ENCODE measurements at places on chromosomes 2 and 18.
A peak's percentile ranks its signal among the peaks of the same experiment; 100 is the strongest.

DNA sequence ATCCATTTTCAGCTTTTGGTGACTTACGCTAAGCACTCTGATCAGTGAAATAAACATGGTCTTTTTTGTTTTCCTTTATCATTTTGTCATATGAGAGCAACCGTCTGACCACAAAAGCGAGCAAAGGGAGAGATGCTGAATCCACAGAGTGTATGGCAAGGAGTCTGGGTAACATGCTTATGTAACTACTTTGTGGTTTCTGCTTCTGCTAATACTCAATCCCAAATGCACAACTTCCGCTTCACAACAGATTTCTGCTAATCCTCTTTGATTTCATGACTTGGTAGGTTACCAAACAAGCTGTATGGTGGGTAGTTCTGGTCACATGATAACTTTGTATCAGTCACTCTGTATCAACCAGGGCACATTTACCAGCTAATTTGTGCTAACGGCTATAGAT lies 908.4 kb upstream of the CRIM1 start:
- no peak for DNase-seq

- DNase-seq = no peak
These were observed 67.8 kb upstream of the ST6GAL2 start for GRCh38 chr2:106953779-106954178.

DNA sequence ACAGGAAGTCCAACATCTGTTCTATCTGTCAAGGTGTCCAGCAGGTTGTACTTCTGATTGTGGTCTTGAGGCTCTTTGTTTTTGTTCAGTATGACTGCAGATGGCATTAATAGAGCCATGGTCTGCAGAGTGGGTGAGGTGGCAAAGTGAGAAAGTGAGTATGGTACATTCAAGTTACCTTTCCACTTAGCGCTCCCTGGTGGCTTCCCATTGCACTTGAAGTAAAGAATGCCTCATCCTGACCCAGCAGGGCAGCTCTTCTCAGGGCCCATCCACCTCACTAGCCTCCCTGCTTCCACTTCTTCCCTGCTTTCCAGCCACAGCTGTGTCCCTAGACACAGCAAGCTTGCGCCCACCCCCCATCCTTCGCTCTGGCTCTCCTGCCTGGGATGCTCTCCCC lies 148.0 kb upstream of the ALPP start:
- no peak for DNase-seq

DNA sequence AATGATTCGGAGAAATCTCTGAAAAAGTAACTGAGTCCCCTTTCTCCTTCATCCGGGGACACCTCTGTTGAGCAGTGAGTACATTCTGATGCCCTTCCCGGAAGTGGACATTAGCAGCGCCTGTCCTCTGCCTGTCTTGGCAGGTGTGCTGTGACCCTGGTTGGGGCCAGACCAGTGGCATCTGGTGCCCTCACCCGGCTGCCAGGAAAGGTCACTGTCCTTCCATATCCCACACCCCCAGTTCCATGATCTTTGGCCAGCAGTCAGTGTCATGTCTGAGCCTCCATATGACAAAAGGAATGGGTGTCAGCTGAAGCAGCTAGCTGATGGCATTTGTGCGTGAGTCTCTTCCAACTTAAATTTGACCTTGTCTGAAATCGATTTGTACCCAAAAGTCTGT lies 128.1 kb downstream of the NCK2 start:
- DNase-seq = no peak

DNA sequence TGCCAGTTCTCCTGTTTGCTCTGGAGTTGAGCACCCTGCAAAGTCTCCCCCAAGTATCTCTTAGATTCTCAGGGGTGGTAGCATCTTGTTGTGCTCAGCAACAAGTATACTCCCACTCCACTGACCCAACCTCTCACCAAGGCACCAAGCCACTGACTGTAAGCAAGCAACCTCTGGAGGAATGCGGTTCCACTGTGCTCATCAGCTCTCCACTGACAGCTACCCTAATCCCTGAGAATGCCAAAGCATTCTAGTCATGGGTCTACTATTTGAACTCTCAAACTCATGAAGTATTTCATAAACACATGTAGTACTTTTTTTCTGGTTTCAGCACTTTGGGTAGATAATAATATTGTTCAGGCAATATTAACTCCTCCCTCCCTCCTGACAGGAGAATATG lies 170.0 kb downstream of the EPHA4 start:
- DNase-seq = peak; percentile 56

DNA sequence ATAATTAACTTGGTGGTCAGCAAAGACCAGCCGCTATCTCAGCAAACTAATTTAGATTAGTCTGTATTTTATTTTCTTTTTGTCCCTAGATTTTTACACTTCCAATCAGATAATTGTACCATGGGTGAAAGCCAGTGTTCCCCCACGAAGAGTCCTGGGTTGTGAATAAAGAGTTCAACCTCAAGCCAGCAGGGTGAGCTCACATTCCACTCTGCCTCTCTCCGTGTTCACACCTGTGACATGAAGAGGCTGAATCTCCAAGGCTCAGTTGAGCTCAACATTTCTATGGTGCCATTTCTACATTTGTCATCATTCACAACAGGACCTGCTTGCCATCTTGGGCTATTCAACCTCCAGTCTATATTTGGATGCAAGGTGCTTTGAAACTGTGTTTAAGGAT lies 771.5 kb downstream of the GALR1 start:
- no peak for DNase-seq

GRCh38 chr18:80202264-80202998 lies 44.9 kb downstream of the PARD6G start:
- DNase-seq = no peak

DNA sequence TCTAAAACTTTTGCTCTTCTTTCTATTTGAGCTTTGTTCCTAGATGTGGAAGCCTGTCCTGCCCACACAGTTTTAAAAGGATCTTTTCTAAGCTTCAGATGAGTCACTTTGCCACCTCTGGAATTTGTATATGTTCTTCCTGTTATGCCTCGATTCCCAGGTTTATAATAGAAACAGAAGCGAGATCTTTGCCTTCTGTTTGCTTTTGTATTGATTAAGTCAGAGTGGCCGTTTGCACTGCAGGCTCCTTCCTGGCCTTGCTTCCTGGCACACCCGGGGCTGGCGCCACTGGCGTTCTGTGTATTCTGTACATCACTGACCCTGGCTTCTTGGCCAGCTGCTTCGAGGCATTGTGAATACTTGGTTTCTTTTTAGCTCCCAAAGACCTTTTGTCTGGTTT lies 91.8 kb downstream of the MTCL1 start:
- no peak for DNase-seq

DNA sequence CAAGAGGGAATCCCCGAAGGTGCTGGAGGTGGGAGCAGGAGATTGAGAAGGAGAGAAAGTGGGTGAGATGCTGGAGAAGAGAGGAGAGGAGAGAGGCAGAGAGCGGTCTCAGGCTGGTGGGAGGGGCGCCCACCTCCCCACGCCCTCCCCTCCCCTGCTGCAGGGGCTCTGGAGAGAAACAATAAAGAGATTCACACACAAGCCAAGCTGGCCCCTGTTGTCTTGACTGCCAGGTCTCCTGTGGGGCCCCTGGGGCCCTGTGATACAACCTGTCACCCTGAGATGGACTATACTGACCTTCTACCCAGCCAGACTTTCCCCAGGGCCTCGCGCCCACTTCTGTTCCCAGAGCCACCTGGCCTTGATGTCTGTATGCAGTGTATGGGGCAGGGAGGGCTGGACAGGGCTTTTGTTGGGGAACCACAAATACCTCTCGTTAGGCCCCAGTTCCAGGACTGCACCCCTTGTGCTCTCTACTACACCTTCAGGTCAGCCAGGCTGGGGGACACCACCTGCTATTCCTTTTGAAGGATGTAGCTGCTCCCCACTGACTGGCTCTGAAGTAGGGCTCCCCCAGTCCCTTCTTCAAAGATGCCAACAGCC lies 8.0 kb upstream of the SPEG start:
- DNase-seq = no peak

GRCh38 chr2:23404426-23404825 lies 19.4 kb downstream of the KLHL29 start:
- no peak for DNase-seq

DNA sequence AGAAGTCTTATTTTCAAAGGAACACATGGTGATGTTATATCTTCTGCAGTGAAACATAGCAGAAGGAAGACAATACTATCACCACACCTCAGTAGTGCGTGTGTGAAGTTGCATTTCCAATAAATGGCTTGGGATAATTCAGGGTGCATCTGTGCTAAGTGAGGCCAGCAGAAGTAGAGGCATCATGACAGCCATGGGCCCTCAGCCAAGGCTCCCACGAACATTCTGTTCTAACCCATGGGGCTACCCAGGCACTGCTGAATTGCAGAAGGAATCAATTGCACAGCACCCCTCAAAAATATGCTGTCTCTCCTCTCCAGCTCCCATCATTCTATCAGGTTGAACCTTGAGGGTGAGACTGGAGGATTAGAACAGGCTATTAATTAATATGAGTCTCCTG lies 139.5 kb downstream of the RIF1 start:
- DNase-seq = no peak

- no peak for DNase-seq
These were observed 996.2 kb downstream of the SUCLG1 start for GRCh38 chr2:83462881-83463280.
